Fibroblast of lung (primary cell): ENCODE measurements at places on chromosomes 3 and 15. TPM values are rescaled to one million over a fixed set of nuclear protein-coding genes. Genes with fewer than 3 reads are reported as not detected.

Gene NANOGP8
- polyA plus RNA-seq = not detected in 2 replicates

Gene CLSTN2
- 0.07 and 1.3 TPM in 2 replicates for polyA plus RNA-seq

Gene ASB14
- polyA plus RNA-seq = not detected in 2 replicates

Gene SLC51A
- not detected in 2 replicates for polyA plus RNA-seq

Gene RABL3
- 11.7 and 13.4 TPM in 2 replicates for polyA plus RNA-seq

Gene STRIT1
- not detected in 2 replicates for polyA plus RNA-seq

Gene ITIH3
- polyA plus RNA-seq = 0.05 and 1.5 TPM in 2 replicates

Gene RAB6B
- polyA plus RNA-seq = 1.5 and 2.1 TPM in 2 replicates
